ENCODE measurements at places on chromosomes 11 and 22.
A peak's percentile ranks its signal among the peaks of the same experiment; 100 is the strongest.

GRCh38 chr11:117218133-117218915 lies 13.5 kb downstream of the PCSK7 start:
- DNase-seq, result peak; percentile 82

DNA sequence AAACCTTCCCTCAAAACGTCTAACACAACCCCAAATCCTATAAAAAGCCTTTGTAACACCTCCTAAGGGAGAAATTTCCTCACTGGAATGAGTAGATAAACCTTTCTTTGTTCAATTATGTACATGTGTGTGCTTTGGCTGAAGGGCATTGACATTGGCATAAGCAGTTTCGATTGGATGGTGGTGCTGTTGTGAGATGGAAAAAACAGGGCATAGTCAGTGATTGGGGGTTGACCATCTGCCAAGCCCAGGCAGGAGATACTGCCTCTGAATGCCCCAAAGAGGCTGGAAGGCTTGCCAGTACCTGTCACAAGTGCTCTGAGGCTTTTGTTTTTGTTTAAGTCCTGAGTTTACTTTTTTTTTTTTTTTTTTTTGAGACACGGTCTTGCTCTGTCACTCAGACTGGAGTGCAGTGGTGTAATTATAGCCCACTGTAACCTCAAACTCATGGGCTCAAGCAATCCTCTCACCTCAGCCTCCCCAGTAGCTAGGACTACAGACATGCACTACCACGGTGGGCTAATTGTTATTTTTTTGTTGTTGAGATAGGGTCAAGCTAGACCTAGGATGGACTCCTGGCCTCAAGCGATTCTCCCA lies 1.2 kb upstream of the CCDC117 start:
- DNase-seq, result no peak

DNA sequence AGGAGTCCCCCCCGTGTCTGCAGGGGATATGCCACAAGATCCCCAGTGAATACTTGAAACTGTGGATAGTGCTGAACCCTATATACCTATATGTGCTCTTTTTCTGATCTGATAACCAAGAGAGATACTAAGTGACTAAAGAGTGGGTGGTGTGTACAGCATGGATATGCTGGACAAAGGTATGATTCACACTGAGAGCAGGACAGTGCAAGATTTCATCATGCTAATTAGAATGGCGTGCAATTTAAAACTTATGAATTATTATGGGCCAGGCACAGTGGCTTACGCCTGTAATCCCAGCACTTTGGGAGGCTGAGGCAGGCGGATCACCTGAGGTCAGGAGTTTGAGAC lies 90.2 kb upstream of the ALKBH3 start:
- no peak for DNase-seq

DNA sequence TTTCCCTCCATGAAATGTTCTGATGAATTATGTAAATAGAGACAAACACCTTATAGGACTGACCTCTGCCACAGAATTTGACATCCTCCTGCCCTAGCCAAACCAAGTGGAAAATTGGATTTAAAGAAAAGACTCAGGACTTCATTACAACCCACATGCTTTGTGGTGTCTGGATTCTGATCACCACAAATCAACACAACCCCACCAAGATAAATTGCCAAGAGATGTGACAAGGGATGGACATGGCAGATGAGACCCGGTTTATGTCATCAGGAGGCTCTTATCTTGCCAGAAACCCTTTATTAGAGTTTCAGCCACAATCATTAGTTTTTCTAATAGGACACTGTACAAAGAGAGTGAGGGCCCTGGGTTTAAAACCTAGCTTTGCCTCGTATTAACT lies 57.9 kb upstream of the SLC6A5 start:
- no peak for DNase-seq
